ENCODE measurements at places on chromosomes 3 and 15. TPM values are rescaled to one million over a fixed set of nuclear protein-coding genes. Genes with fewer than 3 reads are reported as not detected.

Gene GALNT15
- 35.1 TPM for total RNA-seq

Gene MESP2
- total RNA-seq: not detected

DNA sequence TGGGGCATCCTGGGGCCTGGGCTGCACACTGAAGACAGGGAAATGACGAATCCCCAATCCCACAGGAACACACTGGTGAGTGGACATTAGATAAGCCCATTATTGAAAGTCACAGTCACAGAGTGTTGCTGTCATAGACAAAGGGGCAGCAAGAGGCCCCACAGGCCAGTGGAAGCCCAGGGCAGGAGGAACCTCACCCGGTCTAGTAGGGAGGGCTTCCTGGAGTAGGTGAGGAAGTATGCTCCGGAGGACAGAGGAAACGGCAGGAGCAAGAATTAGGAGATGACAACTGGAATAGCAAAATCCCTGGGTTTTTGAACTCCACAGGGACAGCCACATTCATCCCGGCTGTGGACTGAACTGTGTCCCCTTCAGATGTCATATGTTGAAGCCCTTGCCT is 101.2 kb downstream of the TPRA1 start:
- no peak overlapping the region for H3K27ac ChIP-seq
- no peaks in the 10 kb centered on the region for H3K4me1 ChIP-seq
- no peak overlapping the region for H3K4me3 ChIP-seq
- no peaks in the 10 kb centered on the region for H3K36me3 ChIP-seq
- no peaks in the 10 kb centered on the region for H3K27me3 ChIP-seq

DNA sequence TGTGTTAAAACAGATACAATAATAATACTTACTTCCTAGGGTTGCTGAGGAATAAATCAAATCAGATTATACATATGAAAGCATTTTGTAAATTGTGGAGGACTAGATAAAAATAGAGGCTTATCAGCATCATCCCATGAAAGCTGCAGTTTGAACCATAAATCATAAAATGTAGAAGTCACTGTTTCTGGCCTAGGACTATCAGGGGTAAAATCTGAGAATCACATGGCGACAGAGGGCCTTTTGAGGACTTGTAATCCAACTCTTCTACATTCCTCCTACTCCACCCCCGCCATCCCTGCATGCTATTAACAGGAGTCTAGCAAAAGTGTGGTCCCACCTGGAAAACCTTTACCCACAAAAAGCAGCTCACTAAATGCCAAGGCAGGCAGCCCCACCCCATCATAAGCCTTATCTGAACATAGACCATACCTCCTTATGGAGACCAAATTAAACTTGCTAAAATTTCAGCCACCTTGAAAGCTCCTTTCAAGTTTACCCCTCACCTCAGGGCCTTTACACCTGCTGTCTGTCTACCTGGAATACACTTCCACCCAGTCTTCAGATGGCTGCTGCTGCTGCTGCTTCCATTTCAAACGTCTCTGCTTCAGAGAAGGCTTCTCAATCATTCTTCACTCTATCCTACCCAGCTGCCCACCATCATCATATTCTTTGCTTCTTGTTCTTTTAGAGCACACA is 11.5 kb downstream of the MB21D2 start:
- no peak overlapping the region for H3K4me3 ChIP-seq
- H3K36me3 ChIP-seq: no peaks in the 10 kb centered on the region

Gene PRTG
- total RNA-seq: 20.4 TPM

Gene SLC12A1
- total RNA-seq: 0.41 TPM

DNA sequence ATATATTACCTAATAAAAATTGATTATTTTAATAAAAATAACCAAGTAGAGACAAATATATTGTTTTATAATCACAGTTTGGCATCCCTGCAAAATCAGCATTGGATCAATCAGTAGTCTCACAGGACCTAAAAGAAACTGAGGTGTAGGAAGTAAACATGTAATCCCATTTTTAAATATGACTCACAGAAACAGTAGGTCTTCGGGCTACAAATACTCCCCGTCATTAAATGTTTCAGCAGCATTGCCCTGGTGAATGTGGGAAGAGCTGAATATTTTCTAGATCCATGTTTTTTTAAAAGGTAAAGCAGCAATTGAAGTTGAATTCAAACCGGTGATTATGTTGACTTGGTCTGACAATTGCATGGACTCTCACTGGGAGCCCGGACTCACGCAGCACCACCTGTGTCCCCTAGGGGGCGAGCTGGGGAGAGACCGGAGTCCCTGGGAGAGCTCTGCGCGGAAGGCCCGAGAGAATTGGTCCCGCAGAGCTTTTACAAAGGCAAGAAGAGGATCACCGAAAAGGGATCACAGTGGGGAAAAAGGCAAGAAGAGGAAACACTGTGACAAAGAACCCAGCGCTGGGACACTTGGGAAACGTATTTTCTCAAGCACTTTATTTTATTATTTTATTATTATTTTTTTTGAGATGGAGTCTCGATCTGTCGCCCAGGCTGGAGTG is 17.2 kb upstream of the USP3 start:
- no peak overlapping the region for H3K27ac ChIP-seq
- H3K27me3 ChIP-seq: no peaks in the 10 kb centered on the region
- H3K4me1 ChIP-seq: no peaks in the 10 kb centered on the region
- no peak overlapping the region for H3K4me3 ChIP-seq

GRCh38 chr3:191236646-191237045 is 37.6 kb downstream of the OSTN start:
- H3K4me3 ChIP-seq: no peak overlapping the region
- no peak overlapping the region for H3K27ac ChIP-seq
- H3K36me3 ChIP-seq: no peaks in the 10 kb centered on the region
- DNase-seq: no peak

Gene CHMP2B
- total RNA-seq: 41.3 TPM

DNA sequence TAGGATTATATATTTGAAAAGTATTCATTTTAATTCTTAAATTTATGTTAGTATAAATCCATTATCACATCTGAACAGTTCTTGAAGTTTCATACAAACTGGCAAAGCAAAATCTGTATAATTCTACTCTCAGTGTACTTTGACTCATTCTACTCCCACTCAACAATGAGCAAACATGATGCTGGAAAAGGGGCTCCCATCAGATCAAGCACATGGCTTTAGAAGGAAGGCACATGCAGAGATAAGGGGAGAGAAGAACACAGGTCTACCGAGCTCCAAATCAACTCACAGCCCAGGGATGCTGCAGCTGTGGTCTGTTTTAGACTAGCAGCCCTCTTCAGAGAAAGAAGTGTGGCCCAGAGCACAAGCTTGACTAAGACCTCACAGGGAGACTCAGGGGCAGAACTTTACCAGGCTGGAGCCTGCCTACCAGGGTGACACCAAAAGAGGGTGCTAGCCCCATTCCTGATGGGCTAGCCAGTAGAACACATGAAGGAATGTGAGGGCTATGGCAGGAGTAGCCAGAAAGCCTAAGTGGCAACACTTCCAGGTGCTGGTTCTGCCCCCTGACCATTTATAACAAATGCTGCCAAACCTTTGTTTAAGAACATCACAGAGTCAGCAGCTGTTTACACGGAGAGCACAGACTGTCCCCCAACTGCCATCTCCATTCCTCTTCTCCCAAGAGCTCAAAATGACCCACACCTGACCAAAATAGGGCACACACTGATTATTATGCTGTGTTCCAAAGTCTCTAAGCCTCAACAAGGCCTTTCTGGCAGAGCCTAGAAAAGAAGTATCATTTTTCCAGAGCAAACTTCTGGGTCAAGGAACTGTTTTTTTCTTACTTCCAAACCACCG is 19.5 kb downstream of the SEC22C start:
- no peak for DNase-seq
- no peaks in the 10 kb centered on the region for H3K4me1 ChIP-seq
- no peak overlapping the region for H3K27ac ChIP-seq
- no peaks in the 10 kb centered on the region for H3K27me3 ChIP-seq
- H3K36me3 ChIP-seq: no peaks in the 10 kb centered on the region

GRCh38 chr3:189270248-189270832 is 98.6 kb downstream of the TPRG1 start:
- H3K4me1 ChIP-seq: peaks cover 3% of the 10 kb centered on the region
- H3K27me3 ChIP-seq: no peaks in the 10 kb centered on the region
- peak; percentile 20 for DNase-seq
- no peak overlapping the region for H3K4me3 ChIP-seq

Gene GPR149
- total RNA-seq: not detected

DNA sequence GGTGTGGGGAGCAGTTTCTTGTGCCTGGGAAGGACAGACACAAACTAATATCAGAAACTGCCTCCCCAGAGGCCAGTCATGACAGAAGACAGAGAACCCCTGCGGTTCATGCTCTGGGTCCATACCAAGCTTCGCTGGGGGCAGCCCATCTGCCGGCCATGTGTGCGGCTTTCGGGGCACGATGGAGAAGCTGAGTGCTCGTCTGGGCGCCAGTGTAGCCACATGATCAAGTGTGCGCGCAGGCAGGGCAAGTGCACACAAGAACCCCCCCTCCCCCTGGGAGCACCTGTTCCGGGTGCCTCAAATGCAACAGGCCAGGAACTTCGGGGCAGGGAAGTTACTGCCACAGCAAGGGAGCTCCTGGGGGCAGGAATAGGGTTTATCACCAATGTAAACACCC is 1.8 kb downstream of the ADAMTS17 start:
- H3K27me3 ChIP-seq: peaks cover 3% of the 10 kb centered on the region
- no peak overlapping the region for H3K4me3 ChIP-seq
- no peak overlapping the region for H3K27ac ChIP-seq

DNA sequence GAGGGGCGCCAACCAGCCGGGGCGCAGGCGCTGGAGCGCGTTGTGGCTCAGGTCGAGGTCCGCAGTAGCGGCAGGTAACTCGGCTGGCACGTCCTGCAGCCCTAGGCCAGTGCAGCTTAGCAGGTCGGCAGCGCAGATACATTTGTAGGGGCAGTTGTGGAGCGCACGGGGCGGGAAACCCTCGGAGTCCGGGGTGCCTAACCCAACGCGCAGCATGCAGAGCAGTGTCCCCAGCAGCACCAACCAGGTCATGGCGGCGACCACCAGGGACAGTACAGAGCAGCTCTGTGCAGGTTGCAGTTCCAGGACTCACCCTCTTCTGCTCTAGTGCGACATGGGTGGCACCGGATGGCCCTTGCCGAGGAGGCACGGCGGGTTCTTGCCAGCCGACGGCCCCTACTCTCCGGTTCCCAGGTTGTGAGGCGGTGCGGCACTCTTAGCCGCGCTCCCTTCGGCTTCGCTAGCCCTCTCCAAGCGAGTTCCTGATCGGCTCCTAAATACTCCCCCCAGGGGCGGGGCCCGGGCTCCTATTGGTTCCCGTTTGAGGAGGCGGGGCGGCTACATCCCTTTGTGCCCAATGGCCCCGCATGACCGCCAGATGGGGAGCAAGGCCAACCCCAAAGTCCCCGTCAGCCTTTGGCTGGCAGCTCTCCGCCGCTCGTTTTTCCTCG is at the start of gene AMIGO3:
TSS of gene AMIGO3 (minus strand) at position 471 of the 671 bp plus-strand sequence. CDS start at position 252, 219 bp downstream.
- H3K36me3 ChIP-seq: no peaks in the 10 kb centered on the region
- no peaks in the 10 kb centered on the region for H3K27me3 ChIP-seq
- H3K4me1 ChIP-seq: no peaks in the 10 kb centered on the region
- peak; percentile 95 for DNase-seq

Gene TRPM1
- total RNA-seq: not detected

DNA sequence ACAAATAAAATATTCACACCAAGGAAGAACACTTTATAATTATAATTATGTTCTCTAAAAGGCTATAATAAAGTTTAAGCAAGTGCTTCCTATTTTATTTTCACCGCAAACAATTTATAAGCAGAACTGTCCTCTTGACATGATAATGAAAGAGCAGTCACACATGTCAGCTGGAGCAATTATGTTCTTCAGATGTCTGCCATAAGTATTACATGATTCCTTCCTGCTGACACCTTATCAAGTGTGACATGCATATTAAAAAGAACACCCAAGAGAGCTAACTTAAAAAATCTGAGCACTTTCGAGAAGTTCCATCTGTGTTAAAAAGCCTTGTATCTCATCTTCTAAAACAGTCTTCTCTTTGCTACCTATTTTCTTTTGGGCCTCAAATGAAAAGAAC is 249.5 kb downstream of the SQOR start:
- DNase-seq: no peak
- no peak overlapping the region for H3K4me3 ChIP-seq
- H3K27me3 ChIP-seq: no peaks in the 10 kb centered on the region
- no peaks in the 10 kb centered on the region for H3K36me3 ChIP-seq
- H3K4me1 ChIP-seq: no peaks in the 10 kb centered on the region
- H3K27ac ChIP-seq: no peak overlapping the region

- peak overlapping the region; percentile 50 for H3K27ac ChIP-seq
- H3K36me3 ChIP-seq: no peaks in the 10 kb centered on the region
- H3K4me1 ChIP-seq: no peaks in the 10 kb centered on the region
- no peaks in the 10 kb centered on the region for H3K27me3 ChIP-seq
- peak; percentile 65 for DNase-seq
- no peak overlapping the region for H3K4me3 ChIP-seq
Observed at GRCh38 chr3:71684757-71685386, 40.3 kb downstream of the EIF4E3 start.

- no peaks in the 10 kb centered on the region for H3K27me3 ChIP-seq
- no peak overlapping the region for H3K4me3 ChIP-seq
- DNase-seq: no peak
- no peaks in the 10 kb centered on the region for H3K36me3 ChIP-seq
Observed at GRCh38 chr15:64732156-64732860, 43.1 kb downstream of the RBPMS2 start.

GRCh38 chr3:108352176-108352575 is 55.8 kb downstream of the HHLA2 start:
- no peak overlapping the region for H3K4me3 ChIP-seq
- no peaks in the 10 kb centered on the region for H3K27me3 ChIP-seq
- H3K27ac ChIP-seq: no peak overlapping the region
- no peaks in the 10 kb centered on the region for H3K36me3 ChIP-seq
- no peaks in the 10 kb centered on the region for H3K4me1 ChIP-seq

- DNase-seq: no peak
- H3K27me3 ChIP-seq: no peaks in the 10 kb centered on the region
- H3K27ac ChIP-seq: peak overlapping the region; percentile 15
- H3K36me3 ChIP-seq: no peaks in the 10 kb centered on the region
- peaks cover 2% of the 10 kb centered on the region for H3K4me1 ChIP-seq
- no peak overlapping the region for H3K4me3 ChIP-seq
Observed at GRCh38 chr3:71031914-71032521, 551.5 kb downstream of the FOXP1 start.

- DNase-seq: no peak
- H3K27me3 ChIP-seq: no peaks in the 10 kb centered on the region
- no peaks in the 10 kb centered on the region for H3K4me1 ChIP-seq
- no peaks in the 10 kb centered on the region for H3K36me3 ChIP-seq
- peak overlapping the region; percentile 62 for H3K27ac ChIP-seq
Observed at GRCh38 chr3:169618894-169619792, 44.4 kb downstream of the MECOM start.

GRCh38 chr3:20060974-20061685 is 20.9 kb downstream of the KAT2B start:
- DNase-seq: no peak
- H3K27me3 ChIP-seq: no peaks in the 10 kb centered on the region
- H3K27ac ChIP-seq: peak overlapping the region; percentile 69

- H3K4me1 ChIP-seq: no peaks in the 10 kb centered on the region
- H3K36me3 ChIP-seq: no peaks in the 10 kb centered on the region
- no peak overlapping the region for H3K4me3 ChIP-seq
- no peak for DNase-seq
- H3K27ac ChIP-seq: no peak overlapping the region
Observed at GRCh38 chr3:151152455-151153079, 50.4 kb downstream of the GPR171 start.

Gene XYLB
- total RNA-seq: 12.7 TPM

Gene CLDN18
- total RNA-seq: not detected

- no peak overlapping the region for H3K4me3 ChIP-seq
- no peaks in the 10 kb centered on the region for H3K4me1 ChIP-seq
- no peaks in the 10 kb centered on the region for H3K36me3 ChIP-seq
- H3K27me3 ChIP-seq: no peaks in the 10 kb centered on the region
- no peak overlapping the region for H3K27ac ChIP-seq
- no peak for DNase-seq
Observed at GRCh38 chr3:134992586-134992985, 197.5 kb downstream of the EPHB1 start.

Gene STRC
- total RNA-seq: under 0.01 TPM

- H3K4me1 ChIP-seq: no peaks in the 10 kb centered on the region
- H3K27me3 ChIP-seq: no peaks in the 10 kb centered on the region
- no peak overlapping the region for H3K27ac ChIP-seq
- H3K4me3 ChIP-seq: no peak overlapping the region
- H3K36me3 ChIP-seq: no peaks in the 10 kb centered on the region
Observed at GRCh38 chr3:139620438-139620837, 57.3 kb downstream of the NMNAT3 start.

All from uterus (tissue), 4 donors.